CD8-positive, alpha-beta T cell (primary cell): ENCODE measurements at places on chromosomes 4 and X. TPM values are rescaled to one million over a fixed set of nuclear protein-coding genes. Genes with fewer than 3 reads are reported as not detected.

The C4orf51 gene
- not detected for total RNA-seq

The P2RY10 gene
- total RNA-seq: 81.2 TPM

The USP27X gene
- 2.6 TPM for total RNA-seq

The ABLIM2 gene
- 1.6 TPM for total RNA-seq

The PROM1 gene
- not detected for total RNA-seq

The TEC gene
- 1.8 TPM for total RNA-seq

The CDS1 gene
- 0.97 TPM for total RNA-seq
